ENCODE measurements at places on chromosomes 2 and 18. TPM values are rescaled to one million over a fixed set of nuclear protein-coding genes. Genes with fewer than 3 reads are reported as not detected.

NEU4 gene
- total RNA-seq, result not detected

CHCHD5 gene
- total RNA-seq, result 5.6 TPM

DUSP11 gene
- 27.5 TPM for total RNA-seq

IL1R1 gene
- total RNA-seq, result 49.8 TPM

SGPP2 gene
- not detected for total RNA-seq

GKN1 gene
- not detected for total RNA-seq

BBS5 gene
- total RNA-seq, result 1.5 TPM

RALBP1 gene
- 68.2 TPM for total RNA-seq

LCT gene
- total RNA-seq, result under 0.01 TPM

CNDP1 gene
- not detected for total RNA-seq

KLHL41 gene
- total RNA-seq, result under 0.01 TPM

CTAGE1 gene
- not detected for total RNA-seq

CHST10 gene
- 7.6 TPM for total RNA-seq

TP53I3 gene
- total RNA-seq, result 40.9 TPM

SLC9A2 gene
- total RNA-seq, result not detected

GCKR gene
- total RNA-seq, result not detected

EDAR gene
- not detected for total RNA-seq

GAREM2 gene
- 0.22 TPM for total RNA-seq

MYO3B gene
- under 0.01 TPM for total RNA-seq

ZBTB7C gene
- total RNA-seq, result not detected

CSRNP3 gene
- total RNA-seq, result 0.76 TPM

LIPT1 gene
- total RNA-seq, result 4.2 TPM

PROKR1 gene
- total RNA-seq, result not detected

CIB4 gene
- not detected for total RNA-seq

ALPI gene
- total RNA-seq, result not detected

MATN3 gene
- total RNA-seq, result 0.52 TPM

TMEM182 gene
- 0.22 TPM for total RNA-seq

AQP12A gene
- total RNA-seq, result not detected

TTC27 gene
- 25.4 TPM for total RNA-seq

CHST9 gene
- under 0.01 TPM for total RNA-seq

PLCL1 gene
- total RNA-seq, result 0.11 TPM

TNS1 gene
- 33.3 TPM for total RNA-seq

FAM228B gene
- total RNA-seq, result 7.4 TPM

RBKS gene
- 1.1 TPM for total RNA-seq

IL1F10 gene
- total RNA-seq, result not detected

NT5DC4 gene
- total RNA-seq, result not detected

KCNIP3 gene
- 0.11 TPM for total RNA-seq

MC5R gene
- not detected for total RNA-seq

SANBR gene
- 13.0 TPM for total RNA-seq

CNOT9 gene
- 41.3 TPM for total RNA-seq

CCBE1 gene
- 0.09 TPM for total RNA-seq

DSC2 gene
- total RNA-seq, result 0.09 TPM

VSNL1 gene
- not detected for total RNA-seq

CCDC74A gene
- 1.0 TPM for total RNA-seq

Data from dermis lymphatic vessel endothelial cell (primary cell).